ENCODE measurements at places on chromosomes 3 and 15.
A peak's percentile ranks its signal among the peaks of the same experiment; 100 is the strongest.

- DNase-seq: no peak
These were observed 76.9 kb downstream of the RPN1 start for GRCh38 chr3:128573707-128574162.

GRCh38 chr3:5757213-5757804 is 569.8 kb downstream of the EDEM1 start:
- DNase-seq: no peak

- DNase-seq: peak; percentile 23
These were observed 70.1 kb upstream of the GUCA1C start for GRCh38 chr3:109023656-109024254.

GRCh38 chr3:32009957-32010356 is 28.4 kb downstream of the ZNF860 start:
- no peak for DNase-seq

- no peak for DNase-seq
These were observed 684.6 kb upstream of the CCDC54 start for GRCh38 chr3:106692624-106693023.

- DNase-seq: no peak
These were observed 60.0 kb downstream of the THRB start for GRCh38 chr3:24434651-24435050.

- DNase-seq: no peak
These were observed 713.3 kb downstream of the GBE1 start for GRCh38 chr3:81048058-81048665.

DNA sequence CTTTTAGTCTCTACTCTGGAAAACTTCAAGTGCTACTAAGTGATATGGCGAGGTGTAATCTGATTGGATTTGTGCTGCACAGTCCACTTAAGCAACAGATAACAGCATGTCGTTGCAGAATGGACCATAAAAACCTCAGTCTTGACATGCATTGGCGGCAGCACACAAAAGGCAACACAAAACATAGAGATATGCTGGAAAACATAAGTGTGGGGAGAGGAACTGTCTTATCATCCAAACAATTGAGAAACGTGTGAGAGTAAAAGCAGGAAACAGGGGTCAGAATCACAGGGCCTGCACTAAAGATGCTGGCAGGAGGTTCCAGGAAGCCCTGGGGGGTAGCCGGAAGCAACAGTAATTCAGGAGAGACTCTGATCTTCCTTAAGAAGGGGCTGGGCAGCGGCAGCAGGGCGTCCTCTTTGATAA is 82.1 kb downstream of the CGNL1 start:
- no peak for DNase-seq

- DNase-seq: no peak
These were observed 65.4 kb upstream of the HERC1 start for GRCh38 chr15:63899193-63899592.

GRCh38 chr15:95208988-95209387 is 977.6 kb downstream of the MCTP2 start:
- DNase-seq: no peak

DNA sequence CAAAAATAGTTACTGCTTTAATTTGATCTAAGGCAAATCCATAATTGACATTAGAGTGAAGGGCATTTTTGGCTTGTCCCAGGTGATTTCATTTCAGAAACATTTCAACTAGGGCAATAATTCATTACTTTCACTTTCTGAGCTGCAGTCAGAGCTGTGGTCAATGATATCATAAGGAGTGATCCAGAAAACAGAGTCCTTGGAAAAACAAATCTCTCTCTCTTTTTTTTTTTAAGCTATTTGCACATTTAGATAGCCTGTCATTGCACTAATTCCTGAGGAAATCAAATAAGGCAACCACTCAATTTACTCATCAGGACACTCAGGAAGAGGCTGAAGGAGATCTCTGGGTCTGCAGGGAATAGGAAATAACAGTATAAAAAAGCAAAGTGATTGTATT is 269.5 kb upstream of the LRRC3B start:
- DNase-seq: no peak

DNA sequence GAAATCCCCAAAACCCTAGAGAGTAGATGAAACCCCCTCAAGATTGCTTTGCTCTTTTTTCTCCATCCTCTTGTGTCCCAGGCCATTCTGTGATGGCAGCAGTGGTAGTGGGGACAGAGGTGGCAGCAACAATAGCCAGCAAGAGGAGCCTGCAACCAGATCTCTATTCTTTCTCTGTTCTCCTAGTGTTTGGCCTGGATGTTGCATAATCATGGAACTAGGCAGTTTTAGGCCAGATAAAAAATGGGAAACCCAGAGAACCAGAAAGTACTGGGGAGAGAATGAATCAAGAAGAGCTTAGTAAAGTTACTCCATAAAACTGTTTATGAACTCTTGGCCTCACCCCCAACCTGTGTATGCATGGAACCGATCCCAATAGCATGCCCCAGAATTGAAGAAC is 52.3 kb downstream of the CTNNB1 start:
- DNase-seq: no peak

GRCh38 chr15:42286445-42287029 is 13.3 kb upstream of the TMEM87A start:
- no peak for DNase-seq

DNA sequence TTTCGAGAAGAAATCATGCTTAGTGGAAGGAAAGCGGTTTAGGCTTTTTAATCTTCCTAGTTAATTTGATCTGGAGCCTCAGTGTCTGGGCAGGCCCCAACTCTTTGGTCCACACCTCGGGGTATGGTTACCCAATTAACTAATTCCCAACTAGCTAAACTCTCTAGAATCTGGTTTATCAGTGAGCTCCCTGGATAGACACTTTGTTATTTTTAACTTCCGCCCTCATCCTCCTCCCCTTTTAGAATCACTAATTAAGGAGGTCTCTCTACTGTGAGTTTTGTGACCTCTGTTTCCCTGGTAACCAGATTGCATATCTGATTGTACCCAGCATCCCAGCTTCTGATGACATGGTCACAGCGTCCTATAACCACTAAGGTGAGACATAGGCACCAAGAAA is 112.2 kb downstream of the RARB start:
- DNase-seq: no peak

DNA sequence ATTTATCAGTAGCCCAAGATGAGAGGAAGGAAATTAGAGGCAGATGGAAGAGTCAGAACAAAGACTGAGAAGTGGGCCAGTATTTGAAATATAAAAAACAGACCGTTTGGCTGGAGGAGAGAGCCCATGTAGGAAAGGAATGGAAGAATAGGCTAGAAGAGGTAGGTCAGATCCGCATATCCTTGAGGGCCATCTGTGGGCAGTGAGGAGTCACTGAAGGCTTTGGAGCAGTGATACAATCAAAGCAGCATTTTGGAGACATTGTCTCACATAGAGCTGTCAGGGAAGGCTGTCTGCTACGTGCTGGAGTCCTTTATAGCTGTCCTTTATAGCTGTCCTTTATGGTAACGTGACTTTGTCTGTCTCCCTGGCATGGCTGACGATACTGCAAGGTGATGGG is 92.0 kb upstream of the VEPH1 start:
- no peak for DNase-seq

GRCh38 chr3:11553436-11554235 is 90.1 kb downstream of the VGLL4 start:
- DNase-seq: no peak

DNA sequence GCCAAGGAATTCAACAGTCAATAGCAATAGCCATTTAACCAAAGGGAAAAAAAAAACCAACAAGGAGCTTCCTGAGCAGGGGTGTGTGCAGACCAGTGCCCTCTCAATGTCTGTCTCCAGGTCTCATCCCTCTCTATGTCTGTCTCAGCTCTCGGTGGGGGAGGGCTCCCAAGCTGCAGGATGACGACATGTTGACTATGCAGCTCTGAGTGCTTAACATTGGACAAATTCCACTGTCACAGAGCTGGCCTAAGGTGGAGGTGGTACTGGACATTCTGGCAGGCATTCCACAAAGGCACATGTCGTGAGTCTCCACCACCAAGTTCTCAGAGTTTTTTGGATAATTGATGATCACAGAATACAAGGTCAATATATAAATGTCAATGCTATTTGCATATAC is 2.0 kb upstream of the CAPN7 start:
- DNase-seq: no peak

DNA sequence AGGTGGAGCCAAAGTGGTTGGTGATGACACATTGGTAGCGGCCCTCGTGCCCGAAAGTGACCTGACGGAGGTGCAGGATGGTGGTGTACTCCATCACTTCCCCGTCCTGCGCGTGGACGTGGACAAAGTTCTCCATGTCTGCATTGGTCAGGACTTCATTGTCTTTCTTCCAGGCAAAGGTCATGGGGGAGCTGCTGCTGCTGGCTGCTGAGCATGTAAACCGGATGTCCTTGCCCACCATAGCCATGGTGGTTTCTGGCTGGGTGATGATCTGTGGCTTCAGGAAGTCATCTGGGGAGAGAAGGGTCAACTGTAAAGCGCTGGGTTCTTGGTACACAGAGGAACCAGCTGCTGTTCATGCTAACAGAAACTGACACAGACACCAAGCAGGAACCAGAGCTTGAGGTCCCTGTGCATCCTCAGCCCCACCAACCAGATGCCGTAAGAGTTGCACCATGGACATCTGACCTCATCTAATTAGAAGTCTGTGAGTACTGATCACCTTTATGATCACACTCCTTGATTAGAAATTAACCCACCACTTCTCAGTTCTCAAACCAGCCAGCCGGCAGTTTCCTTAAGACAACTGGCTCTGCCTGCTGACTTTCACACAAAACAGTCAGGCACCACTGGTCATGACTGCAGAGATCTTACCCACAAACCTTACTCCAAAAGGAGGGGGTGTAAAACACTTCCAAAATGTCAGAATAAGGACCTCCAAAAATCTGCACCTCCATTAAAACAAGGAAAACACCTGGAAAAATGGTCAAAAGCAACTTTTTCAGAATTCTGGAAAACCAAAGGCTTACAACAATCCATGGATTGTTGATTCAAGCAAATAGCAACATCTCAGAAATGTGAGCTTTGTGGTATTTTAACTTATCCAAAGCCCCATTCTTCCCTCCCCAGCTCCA is 114.6 kb downstream of the LRIG1 start:
- no peak for DNase-seq

- no peak for DNase-seq
These were observed 67.7 kb downstream of the IGF2BP2 start for GRCh38 chr3:185757176-185757575.

GRCh38 chr3:164641071-164641470 is 437.2 kb downstream of the SI start:
- DNase-seq: no peak

DNA sequence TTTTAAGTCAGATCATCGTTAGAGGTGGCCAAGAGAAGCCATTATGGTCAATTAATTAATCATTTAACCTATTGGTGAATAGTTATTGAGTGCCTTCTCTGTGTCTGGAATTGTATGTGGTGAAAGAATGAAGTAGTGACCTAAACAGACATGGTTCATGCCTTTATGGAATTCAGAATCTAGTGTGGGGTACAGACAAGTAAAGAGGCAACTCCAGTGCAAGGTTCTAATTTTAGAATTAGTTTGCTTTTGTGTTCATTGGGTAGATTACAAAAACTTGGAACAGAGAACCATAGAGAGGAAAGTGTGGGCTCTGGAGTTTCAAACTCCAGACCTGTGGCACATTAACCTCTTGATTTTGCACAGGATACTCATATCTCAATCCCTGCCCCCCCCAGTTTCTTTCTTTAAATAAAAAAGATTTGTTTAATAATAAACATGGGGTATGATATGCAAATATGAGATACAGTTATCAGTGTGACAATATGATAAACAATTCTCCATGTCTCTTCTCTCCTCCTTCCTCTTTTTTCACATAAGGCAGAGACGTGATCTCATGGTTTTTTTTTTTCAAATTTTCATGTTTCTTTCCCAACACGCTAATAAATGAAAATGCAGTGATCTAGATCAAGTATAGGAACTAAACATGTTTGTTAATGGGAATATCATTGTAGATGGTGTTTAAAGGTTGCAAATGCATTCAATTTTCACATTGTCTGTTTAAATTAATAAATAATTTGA is 117.9 kb downstream of the MITF start:
- no peak for DNase-seq

- DNase-seq: no peak
These were observed 5.9 kb downstream of the FAM131A start for GRCh38 chr3:184343200-184343876.

- no peak for DNase-seq
These were observed 195.0 kb downstream of the ZNF621 start for GRCh38 chr3:40719660-40720287.

DNA sequence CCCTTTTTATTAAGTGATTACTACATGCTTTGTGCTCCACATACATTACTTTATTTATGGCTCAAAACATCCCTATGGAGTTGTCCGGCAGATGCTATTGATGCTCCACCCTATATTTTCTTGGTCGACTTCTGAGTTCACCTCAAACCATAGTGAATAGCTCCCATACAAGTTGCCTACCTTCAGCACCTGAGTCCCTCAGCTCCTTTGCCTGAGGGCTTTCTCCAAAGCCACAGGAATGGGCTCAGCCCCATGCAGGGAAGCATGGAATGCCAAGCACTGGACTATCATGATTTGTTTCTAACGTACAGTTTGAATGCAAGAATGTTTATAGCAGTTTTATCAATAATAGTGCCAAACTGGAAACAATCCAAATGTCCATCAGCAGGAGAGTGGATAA is 124.8 kb upstream of the TNIK start:
- no peak for DNase-seq

DNA sequence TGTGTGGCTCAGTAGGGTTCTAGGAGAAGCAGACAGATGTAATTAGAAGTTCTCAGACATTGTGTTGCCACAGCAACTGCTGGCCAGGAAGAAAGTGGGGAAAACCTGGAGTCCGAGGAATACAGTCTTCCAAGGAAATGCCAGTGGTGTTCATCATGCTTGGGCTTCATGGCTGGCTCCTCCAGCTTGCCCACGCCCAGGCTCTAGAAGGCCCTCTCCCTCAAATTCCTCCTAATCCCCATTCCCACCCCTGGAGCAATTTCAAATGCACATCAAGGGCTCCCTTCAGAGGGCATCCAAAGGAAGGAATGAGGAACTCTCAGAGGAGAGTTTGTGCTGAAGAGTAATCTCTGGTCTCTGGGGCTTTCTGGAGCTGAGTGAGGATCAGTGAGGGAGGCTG is 21.9 kb downstream of the FSTL1 start:
- no peak for DNase-seq

- DNase-seq: no peak
These were observed 6.3 kb downstream of the SCG3 start for GRCh38 chr15:51687565-51687964.

GRCh38 chr3:18027161-18027939 is 284.9 kb upstream of the TBC1D5 start:
- DNase-seq: no peak

- DNase-seq: no peak
These were observed 61.3 kb downstream of the CTDSPL start for GRCh38 chr3:37922721-37923568.

GRCh38 chr3:138625707-138626365 is 17.3 kb downstream of the FAIM start:
- no peak for DNase-seq

- no peak for DNase-seq
These were observed 16.7 kb downstream of the FBXO45 start for GRCh38 chr3:196585044-196585757.

DNA sequence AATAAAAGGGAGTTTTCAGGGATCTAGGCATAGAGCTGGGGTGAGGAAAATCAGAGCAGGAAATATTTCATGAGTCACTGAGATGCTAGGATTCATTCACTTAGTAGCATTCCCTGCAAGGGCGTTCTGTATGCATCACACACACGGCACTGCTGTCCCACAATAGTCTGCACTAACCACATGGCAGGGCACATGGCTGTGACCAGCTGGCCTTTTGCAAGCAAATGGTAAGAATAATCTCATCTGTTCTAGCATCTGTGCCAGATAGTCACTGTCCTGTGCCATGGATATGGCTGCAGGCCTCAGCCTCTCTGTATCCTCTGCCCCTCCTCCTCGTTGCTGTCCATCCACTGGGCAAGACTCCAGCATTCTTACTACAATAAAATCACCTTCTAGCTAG is 37.8 kb downstream of the BOC start:
- DNase-seq: no peak
